ENCODE measurements at places on chromosomes 12 and 14. TPM values are rescaled to one million over a fixed set of nuclear protein-coding genes. Genes with fewer than 3 reads are reported as not detected.

KLRC2 gene
- total RNA-seq: 1.5 TPM

FGD4 gene
- total RNA-seq: 1.5 TPM

PDZRN4 gene
- total RNA-seq: not detected

NGB gene
- total RNA-seq: not detected

ACOT4 gene
- total RNA-seq: 2.1 TPM

HIGD1C gene
- total RNA-seq: not detected

TMEM52B gene
- 0.14 TPM for total RNA-seq

GUCY2C gene
- total RNA-seq: 0.06 TPM

KRT82 gene
- not detected for total RNA-seq

GALNT9 gene
- total RNA-seq: 7.5 TPM

TAS2R8 gene
- not detected for total RNA-seq

TSHR gene
- not detected for total RNA-seq

C1QL4 gene
- 6.0 TPM for total RNA-seq

C12orf54 gene
- not detected for total RNA-seq

RAD51B gene
- total RNA-seq: 4.4 TPM

IL26 gene
- total RNA-seq: not detected

Data from A549 treated with DMSO at 1 μM for 4 hours (cell line).